ENCODE measurements at places on chromosomes 16 and 17.

DNA sequence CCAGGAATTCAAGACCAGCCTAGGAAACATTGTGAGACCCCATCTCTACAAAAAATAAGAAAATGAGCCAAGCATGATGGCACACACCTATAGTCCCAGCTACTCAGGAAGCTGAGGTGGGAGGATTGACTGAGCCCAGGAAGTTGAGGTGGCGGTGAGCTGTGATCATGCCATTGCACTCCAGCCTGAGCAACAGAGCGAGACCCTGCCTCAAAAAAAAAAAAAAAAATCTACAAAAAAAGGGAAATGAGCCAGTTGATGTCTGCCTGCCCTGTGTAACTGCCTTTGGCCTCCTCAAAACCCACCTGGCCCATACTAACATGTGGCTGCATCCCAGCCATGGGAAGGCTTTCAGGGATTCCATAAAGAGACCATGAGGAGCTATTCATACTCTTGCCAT, 4.5 kb downstream of the RANBP10 start:
- DNase-seq: no peak

DNA sequence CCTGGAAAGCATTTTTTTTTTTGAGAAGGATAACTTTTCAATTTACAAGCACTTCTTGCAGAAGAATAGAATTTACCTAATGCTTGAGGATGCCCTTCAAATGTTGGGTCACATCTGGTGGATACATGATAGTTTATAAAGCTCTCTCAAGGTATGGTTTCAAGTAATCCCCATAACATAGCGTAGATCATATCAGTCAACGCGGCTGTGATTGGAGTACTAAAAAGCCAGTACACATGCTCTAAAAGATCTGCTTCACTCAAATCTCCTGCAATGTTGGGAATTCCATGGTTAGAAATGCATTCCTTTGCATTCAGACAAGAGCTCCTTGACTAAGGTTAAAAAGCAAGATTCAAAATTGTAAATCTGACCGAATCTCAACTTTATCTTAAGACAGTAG, 3.9 kb upstream of the KCNJ16 start:
- no peak for DNase-seq

DNA sequence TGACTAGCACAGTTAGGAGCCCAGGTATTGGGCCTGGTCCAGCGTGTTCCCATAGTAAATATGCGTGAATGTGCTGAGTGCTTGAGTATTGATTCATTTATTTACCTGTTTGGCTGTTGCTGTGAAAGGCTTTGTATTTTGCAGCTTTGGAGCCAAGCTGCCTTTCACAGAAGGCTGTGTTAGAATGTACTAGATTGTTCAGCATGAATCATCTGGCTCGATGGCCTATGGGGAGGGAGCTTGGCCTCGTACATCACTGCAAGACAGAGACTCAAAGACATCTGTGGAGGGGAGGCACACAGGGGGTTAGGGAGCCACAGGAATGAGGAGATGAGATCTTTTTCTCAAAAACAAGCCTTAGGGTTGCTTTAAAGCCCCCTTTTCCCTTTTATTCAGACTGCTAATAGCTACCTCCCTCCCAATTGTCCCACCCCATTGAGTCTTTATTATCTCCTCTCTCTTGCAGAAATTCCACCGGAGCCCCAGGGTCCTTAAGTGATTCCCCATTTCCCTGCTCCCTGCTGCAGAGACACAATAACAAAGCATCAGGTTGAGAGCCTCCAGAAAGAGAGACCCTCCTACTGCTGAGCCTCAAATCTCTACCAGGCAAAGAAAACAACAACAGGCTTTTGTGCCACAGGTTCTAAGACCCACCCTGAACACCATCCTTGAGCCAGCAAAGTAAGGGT, 307.2 kb downstream of the ABCC12 start:
- DNase-seq: no peak

DNA sequence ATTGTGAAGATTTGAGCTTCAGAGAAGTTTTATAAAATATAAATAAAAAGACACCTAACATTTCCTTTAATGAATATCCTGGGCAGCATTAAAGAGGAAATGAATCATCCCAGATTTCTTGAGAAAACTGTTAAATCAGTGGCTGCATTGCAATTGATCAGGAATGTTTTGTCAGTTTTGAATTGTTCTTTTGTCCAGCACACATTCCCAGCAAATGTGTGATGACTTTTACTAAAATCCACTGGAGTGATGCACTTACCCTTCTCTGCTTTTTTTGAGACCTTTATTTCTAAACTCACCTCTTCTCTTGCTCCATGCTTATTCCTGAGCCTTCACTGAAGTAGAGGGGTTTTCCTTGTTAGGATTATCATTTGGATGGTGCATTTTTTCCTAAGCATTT, 1307.2 kb downstream of the CDH8 start:
- DNase-seq: no peak

DNA sequence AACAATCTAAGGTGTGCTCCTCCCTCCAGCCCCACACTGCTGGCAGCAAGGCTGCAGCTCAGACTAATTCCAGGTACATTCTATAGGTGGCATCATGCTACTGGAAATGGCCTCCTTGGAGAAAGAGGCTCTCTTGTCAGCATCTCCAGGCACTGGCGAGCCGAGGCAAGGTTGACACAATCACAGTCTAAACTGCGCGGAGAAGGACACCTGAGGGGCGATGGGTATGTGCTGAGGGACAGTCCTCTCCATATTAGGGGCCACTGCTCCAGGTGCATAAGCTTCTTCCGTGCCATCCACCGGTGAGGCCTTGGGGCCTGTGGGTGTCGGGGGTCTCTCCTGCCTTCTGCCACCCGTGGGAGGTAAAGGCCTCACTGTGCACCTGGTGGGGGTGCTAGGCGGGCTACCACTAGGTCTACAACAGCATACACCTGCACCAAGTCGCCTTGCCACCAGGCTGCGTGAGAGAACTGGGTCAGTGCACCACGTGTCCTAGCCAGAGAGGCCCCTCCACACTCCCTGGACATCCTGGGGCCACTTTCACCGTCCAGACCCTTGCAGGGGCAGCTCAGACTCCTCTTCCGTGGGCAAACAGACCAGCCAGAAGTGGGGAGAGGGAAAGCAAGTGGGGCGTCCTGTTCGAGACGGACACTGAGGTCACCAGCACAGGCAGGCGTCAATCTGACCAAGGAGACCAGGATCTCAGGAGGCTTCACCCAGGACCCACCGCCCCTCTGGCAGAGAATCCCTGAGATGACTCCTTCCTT, 12.1 kb upstream of the CBX8 start:
- DNase-seq: peak; percentile 65

DNA sequence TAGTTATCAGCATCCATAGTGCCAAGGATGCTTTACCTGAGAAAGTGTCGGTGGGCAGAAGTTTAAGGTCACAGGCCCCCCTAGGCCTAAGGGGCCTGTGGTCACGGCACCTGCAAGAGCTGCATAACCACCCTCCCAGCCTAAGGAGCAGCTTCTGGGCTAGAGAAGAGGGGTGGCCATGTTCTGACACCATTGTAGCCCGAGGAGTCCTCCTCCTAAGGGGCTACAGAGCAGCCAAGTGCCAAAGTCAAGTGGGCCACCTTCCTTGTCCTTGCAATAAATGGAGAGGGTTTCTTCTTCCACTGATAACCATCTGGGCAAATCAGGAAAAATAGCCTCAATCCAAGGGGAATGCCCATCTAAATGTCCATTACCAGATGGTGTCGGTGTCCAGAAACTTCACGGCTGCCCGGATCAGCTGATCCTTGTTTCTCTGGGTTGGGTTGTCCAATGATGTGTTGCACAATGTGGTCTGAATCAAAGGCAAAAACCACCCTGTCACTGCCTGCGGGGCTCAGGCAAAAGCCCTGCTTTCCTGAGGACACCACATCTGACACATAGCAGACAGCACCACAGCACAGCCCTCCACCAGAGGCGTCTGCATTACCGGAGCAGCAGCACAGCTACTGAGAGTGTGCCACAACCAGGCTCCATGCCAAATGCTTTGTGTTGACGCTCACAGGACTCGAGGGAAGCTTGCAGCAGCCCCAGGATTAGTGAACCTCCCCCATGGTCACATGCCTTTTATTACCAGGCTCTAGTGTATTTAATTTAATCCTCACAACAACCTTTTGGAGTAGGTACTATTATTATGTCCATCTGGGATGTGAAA, 12.8 kb downstream of the ATPAF2 start:
- DNase-seq: no peak

- DNase-seq: no peak
Observed at GRCh38 chr17:58630883-58631522, 60.8 kb downstream of the TEX14 start.

- DNase-seq: no peak
Observed at GRCh38 chr17:44792276-44792675, 33.5 kb downstream of the ADAM11 start.

GRCh38 chr17:52532373-52532772, 373.9 kb upstream of the CA10 start:
- DNase-seq: no peak

- no peak for DNase-seq
Observed at GRCh38 chr16:27337024-27337423, 23.2 kb downstream of the IL4R start.

GRCh38 chr17:42405963-42406495, 17.0 kb downstream of the CAVIN1 start:
- peak; percentile 92 for DNase-seq

DNA sequence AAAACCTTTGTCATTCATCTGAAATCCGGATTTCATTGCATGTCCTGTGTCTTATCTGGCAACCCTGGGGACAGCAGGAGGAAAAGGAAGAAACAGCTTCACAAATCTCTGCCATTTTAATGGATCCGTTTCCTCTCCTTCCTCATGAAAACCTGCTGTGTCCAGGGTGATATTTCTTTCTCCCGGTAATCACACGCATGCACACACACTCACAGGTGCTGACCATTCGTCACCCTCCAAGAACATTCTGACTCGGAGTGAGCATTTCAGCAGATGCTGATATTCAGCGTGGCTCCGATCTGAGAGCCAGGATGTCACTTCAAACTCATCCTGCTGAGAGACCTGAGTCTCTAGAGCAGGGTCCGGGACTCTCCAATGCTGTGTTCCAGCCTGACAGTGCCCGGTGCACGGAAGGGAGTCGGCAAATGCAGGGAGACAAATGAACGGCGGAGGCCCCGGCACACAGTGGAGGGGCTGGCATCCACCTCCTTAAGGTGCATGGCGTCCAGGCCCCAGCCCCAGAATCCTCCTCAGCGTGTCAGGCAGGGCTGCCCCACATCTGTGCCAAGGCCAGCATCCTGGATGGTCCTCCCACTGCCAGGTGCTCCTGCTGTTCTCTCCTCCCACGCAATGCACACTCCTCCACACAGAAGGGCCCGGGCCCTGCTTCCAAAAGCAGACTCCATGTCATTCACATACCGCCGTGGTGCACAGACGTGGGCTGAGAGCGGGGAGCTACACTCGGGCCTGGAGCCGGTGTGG, 70.7 kb downstream of the RBFOX3 start:
- no peak for DNase-seq

GRCh38 chr17:42639525-42640113, 19.5 kb upstream of the TUBG2 start:
- DNase-seq: peak; percentile 33

DNA sequence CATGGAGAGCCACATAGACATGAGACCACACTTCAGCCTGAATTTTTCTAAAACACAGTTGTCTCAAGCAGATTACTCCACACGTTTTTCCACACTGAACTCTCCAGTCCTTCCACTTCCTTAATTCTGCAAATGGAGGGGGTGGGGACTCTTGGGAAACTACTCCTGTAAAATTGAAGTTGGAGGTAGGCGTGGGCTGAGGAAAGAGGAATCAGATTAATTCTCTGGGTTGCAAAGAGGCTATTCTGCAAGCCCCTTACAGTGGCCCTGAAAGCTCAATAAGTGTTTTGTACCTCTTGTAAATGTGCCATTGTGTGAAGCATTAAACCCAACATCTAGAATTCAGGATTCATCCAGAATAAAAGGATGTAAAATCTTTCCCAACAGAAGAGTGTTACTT, 9.6 kb downstream of the MARVELD3 start:
- no peak for DNase-seq

GRCh38 chr16:22641131-22641628, 130.5 kb downstream of the NPIPB5 start:
- DNase-seq: peak; percentile 70

GRCh38 chr17:68719431-68719830, 118.3 kb upstream of the FAM20A start:
- no peak for DNase-seq

GRCh38 chr17:31722251-31723056, 136.6 kb downstream of the COPRS start:
- no peak for DNase-seq

DNA sequence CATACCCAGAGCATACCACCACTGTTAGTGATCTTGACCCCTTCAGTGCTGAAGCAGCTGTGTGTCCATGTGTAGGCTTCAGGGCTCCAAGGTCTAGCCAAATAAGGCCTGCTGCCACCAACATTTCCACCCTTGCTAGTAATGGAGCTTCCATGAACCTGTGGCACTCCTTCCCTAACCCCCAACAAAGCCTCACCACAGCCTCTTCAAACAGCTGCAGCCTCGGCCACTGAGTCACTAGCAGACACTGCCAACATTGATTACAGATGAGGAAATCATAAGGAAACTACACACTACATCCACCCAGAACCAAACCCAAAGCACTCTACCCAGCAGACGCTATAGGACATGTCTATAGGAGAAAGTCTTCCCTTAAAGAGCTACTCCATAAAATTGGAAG, 610.7 kb downstream of the KCNJ2 start:
- no peak for DNase-seq

DNA sequence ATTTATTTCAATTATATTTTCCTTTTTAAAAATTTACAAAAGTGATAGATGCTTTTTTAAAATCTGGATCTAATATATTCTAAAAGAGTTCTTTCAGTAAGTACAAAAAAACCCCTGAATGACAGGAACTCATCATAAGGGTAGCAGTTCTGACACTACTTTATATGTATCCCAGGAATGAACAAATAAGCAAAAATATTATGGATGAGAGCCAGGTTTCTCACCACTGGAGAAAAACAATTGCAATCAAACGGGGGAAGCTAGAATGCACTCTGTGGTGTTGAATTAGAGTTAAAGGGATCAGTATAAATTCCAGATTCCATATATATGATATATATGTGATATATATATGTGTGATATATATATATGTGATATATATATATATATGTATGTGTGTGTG, 23.2 kb upstream of the NDRG4 start:
- DNase-seq: no peak

GRCh38 chr16:66923866-66924265, 1.5 kb downstream of the RRAD start:
- no peak for DNase-seq

DNA sequence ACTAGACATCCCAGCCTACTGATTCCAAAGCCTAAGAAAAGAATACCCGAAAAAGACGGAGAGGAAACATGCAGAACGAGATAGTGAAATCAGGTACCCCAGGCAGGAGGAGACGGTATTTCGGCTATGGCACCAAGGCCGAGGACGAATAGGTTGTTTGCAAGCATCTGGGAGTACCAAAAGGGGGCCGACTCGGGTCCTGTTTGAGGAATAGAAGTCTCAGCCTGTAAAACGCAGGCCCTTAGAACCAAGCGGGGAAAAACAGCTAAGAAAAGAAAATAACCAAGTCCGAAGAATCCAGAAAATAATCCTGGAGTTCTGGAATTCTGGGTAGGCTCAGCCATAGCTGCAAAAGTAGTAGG, 537 bp downstream of the SLC35B1 start:
- peak; percentile 62 for DNase-seq

- no peak for DNase-seq
Observed at GRCh38 chr16:88359008-88359407, 23.8 kb upstream of the ZNF469 start.

- DNase-seq: peak; percentile 88
Observed at GRCh38 chr16:58882292-58882691, 148.2 kb upstream of the GOT2 start.

Measured in hematopoietic multipotent progenitor cell treated with erythropoietin and hydrocortisone succinate and interleukin-3 and kit ligand, for 4 days (in vitro differentiated cells).